ENCODE measurements at places on chromosomes 3 and 15.
A peak's percentile ranks its signal among the peaks of the same experiment; 100 is the strongest.

DNA sequence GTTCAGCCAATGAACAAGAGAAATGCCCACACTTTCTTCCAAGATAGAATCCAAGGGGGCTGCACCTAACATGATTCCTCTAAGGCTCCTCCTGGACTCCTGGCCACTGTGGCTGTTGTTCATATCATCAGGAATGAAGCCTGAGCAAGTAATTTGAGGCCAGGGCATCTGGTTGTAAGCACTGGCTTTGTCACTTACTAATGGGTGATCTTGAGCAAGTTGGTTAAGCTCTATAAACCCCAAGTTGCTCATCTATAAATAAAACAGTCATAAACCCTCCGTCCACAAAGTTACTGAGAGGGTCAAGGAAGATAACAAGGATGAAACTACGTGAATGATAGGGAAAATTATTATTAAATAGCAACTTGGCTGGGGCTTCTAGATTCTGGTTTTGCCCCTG is 58.3 kb downstream of the CDC25A start:
- DNase-seq, result no peak

GRCh38 chr3:39990532-39990931 is 181.1 kb downstream of the MYRIP start:
- no peak for DNase-seq

- DNase-seq, result no peak
Measured at GRCh38 chr3:179971280-179971679, 65.5 kb downstream of the PEX5L start.

- DNase-seq, result no peak
Measured at GRCh38 chr15:101568309-101568708, 78.8 kb upstream of the PCSK6 start.

DNA sequence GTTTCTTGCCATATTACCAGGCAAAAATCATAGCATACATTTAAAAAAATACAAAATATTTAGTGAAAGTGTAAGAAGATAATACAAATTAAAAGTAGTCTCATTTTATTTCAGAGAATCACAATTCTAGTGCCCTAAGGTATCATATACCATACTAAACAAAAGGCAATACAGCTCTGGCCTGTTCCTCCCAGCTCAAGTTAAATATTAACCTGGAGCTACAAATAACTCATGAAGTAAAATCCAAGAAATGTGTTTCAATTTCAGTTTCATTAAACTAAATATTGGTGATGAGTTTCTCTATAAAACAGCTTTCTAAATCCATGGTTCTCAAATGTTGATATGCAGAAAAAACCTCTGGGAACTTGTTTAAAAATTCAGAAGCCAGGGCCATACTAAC is 67.7 kb downstream of the INO80 start:
- no peak for DNase-seq

DNA sequence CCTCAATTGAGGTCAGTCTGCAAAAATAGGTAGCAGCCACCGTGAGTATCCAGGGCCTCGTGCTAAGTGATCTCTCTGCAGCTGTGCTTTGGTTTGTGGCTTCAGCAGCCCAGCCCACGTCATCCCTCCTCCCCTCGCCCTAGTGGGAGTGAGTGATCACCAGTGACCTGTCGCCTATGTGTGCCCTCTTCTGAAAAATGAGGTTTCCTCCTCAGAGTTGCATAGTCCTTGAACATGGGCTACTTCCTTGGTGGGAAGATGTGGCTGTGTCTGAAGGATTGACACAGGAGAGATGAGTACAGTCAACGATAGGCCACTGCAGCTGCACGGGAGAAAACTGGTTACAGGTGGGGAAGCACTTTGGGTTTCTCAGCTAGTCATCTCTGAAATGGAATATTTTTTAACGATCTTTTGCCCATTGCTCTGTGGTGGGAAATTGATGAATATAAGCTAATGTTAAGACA is 144.8 kb upstream of the BHLHE40 start:
- peak; percentile 9 for DNase-seq

DNA sequence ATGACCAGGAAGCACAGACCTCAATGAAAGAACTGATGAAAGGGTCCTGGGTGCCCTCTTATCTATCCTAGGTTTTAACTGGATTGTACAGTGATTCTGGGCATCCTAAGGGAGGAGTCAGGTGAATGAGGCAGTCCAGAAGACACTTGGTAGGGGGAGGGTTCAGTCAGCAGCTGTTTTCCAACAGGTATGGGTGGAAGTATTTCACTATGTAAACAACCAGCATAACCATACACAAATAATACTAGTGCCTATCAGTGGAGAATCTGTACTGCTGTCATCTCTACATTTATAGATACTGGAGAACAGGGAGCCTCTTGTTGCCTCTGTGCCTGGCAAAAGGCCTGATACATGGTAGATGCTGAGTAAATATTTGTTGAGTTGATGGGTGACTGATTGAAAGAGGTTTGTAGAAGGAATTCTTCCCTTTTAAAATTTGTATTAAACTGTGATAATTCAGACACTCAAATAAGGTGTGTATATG is 328.5 kb downstream of the RBMS3 start:
- no peak for DNase-seq

- no peak for DNase-seq
Measured at GRCh38 chr3:72195895-72196294, 410.9 kb upstream of the PROK2 start.

GRCh38 chr15:67253101-67253500 is 1.4 kb downstream of the AAGAB start:
- no peak for DNase-seq

DNA sequence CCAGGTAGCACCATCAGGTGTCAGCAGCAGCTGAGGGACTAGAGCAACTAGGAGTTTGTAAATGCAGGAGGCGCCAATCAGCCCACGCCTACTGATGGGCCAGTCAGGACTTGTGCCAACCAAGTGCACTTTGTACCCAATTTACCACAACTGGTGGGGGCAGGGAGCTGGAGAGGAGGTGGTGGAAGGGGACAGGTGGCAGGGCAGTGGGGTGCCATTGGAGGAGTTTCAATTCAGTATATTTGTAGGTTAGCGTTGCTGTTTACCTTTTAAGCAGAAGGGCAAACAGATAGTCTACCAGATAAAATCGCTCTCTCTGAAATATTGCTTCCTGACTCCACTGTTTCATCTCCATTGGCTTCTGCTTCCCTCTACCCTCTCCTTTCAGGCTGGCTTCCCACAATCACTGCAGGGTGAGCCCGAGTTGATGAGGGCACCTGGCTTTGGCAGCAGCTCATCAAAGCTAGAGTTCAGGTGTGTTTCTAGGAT is 75.7 kb downstream of the TRIM69 start:
- DNase-seq, result no peak

DNA sequence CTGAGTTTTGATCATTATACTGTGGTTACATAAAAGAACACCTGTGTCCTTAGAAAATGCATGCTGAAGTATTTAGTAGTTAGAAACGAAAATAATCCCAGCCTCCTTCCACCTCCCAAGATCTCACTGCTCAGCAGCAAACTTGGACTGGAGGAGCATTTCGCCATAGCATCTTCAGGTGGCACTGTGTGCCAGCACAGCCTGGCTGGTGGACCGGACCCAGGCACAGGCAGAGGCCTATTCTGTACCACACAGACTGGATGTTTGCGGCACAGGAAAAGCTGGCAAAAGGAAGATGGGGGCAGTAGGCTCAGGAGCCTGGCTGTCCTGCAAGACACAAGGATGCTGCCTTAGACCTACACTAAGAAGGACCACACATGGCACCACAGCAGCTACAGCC is 10.2 kb downstream of the STIMATE start:
- no peak for DNase-seq

GRCh38 chr3:138600100-138600745 is 6.2 kb upstream of the CEP70 start:
- DNase-seq, result no peak

DNA sequence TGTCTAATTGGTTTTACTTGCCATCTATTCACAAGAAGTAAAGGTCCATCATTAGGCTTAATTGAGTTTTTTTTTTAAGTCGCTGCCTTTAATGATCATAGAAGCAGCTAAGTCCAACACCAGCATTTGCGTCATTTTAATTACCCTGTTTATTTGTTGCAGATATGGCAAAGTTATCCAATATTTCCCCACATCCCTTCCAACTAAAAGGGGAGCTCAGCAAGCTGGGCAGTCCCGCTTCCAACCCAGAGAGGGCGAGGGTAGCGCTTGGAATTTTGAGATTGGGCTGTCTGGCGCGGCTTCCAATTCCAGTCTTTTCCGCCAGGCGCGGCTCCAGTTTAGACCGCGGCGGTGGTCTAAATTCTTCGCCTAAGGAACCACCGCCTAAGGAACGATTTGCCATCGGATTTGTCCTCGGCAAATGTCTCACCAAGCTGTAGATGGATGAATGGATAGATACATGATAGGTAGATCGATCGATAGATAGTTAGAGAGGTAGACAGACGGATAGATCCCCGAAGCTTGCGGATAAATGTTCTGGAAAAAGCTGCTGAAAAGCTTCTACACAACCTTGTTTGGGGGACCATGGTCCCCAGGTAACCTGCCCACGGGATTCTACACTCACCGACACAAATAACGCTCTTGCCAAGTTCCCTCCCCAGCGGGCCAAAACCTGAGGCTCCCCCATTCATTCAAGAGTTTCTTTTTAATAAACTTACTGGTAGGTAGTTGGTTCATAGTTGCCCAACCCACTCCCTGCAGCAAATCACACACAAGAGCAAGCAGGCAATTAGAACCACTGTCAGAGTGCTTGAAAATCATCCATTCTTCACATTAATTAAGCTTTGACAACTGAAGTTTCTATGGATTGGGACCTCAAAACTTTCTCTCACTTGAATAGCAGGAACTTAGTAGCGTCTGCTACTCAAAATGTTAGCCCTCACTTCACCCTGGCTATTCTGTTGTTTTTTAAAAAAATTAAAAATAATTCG is 49.1 kb downstream of the ZIC4 start:
- DNase-seq, result no peak
